HTR-8/SVneo (cell line): ENCODE measurements at places on chromosomes 1 and 21.

DNA sequence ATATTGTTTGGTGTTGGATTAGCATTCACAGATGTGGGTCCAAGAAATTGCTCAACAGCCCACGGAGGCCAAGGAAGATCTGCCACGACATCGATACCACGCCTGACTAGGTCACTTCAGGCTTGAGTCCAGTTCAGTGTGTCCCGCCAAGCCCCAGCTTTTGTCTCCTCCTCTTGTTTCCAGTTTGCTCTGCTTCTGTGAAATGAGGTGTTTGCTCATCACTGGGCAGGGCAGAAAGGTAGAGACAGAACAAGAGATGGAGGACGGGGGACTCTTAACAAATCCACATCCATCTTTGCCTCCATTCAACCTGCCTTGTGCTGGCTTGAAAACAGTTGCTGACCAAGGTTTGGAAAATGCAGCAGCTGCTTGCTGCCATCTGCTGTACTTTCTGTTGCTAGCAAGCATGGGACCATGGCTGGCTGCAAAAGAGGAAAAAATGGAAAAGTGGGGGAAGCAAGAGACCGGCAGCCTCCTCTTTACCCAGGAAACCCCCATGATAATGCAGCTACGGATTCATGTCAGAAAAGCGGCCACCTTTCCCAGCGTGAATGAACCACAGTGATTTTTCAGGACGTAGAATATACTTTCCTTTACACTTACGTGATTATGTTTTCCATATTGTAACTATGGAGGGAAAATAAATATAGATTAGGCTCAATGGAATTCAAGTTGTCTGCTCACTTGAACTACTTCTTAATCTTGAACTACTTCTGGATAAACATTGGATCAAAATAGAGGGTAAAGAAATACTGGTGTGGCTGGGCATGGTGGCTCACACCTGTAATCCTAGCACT is 80.2 kb upstream of the GREM2 start:
- peak; percentile 80 for DNase-seq

GRCh38 chr1:50979937-50980336 is 9.9 kb downstream of the CDKN2C start:
- DNase-seq, result no peak

DNA sequence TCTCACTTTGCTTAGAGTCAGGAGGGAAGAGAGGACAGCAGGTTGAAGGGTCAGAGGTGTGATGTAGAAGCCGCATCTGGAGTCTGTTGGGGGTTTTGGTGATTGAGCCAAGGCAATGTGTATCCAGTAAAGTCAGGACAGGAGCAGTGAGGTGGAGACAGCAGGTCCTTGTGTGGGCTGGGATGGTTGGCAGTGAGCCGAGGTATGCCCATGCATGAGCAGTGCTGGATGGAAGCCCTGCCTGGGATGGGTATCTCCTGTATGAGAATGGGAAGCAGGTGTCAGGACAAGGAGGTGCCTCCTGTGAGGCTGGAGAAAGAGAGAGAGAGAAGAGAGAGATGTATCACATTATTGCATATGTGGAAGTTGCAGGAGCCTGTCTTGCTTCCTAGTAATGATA is 90.0 kb downstream of the OBSCN start:
- no peak for DNase-seq

GRCh38 chr1:214289574-214290272 is 8.8 kb downstream of the SMYD2 start:
- no peak for DNase-seq

- no peak for DNase-seq
Observed at GRCh38 chr1:182795563-182796228, 6.1 kb downstream of the NPL start.

DNA sequence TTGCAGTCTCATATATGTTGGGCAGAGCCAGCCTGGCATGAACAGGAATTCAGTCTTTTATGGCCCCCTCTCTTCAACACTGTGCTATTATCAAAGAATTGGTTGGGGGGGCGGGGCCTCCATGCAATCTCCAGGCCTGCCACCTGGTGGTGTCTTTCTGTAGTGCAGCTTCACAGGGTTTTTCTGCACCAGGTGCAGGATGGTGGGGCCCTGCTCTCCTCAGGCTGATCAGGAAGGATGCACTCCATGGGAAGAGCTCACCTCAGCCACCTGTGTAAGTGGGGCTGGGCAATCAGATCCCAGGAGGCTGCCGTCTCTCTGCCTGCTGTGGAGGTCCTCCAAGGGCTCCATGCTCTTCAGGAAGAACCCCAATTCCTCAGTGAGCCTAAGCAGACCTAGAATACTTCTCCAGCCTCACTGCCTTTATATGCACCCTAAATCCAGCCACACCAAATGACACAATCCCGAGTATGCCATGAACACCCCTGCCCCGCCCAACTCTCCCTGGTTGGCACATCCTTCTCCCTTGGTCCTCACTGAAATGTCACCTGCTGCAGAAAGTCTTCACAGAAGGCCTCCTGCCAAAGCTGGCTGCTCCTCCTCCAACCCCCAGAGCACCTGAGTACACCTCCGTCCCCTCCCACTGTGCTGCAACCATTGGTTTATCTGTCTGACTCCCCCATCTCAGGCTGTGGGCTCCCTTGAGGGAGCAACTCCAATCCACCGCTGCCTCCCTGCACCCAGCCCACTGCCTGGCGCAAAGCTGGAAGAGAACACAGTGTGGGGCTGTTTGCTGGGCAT is 16.5 kb downstream of the STK40 start:
- no peak for DNase-seq

- DNase-seq, result no peak
Observed at GRCh38 chr1:164660775-164661174, 101.8 kb downstream of the PBX1 start.

- DNase-seq, result no peak
Observed at GRCh38 chr1:73106931-73107330, 824.6 kb upstream of the NEGR1 start.

- DNase-seq, result no peak
Observed at GRCh38 chr1:2124446-2125198, 70.0 kb downstream of the FAAP20 start.

DNA sequence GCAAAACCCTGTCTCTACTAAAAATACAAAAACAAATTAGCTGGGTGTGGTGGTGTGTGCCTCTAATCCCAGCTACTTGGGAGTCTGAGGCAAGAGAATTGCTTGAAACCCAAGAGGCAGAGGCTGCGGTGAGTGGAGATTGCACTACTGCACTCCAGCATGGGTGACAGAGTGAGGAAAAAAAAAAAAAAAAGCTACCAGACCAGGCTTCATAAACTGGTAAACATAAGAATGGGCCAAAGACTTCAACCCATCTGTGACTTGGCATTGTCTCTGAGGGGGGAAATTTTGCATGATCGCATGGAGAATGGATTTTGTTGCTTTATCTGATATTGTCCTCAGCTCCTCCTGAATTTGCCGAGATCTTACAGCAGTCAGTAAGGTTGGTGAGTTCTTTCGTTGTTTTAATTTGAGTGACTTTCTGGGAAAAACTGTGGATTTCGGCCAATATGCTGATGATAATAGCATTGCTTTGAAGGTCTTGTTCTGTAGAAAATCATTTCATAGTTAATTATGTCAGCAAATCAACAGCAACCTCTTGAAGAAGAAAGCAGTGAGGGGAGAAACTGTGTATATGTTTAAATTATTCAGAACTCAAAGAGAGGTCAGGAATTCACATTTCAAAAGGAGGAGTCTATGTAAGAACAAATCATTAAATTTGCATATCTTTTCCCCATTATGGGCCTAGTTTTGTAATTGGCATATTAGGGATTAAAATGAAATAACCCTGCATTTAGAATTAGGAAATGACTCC is 13.1 kb downstream of the FGGY start:
- DNase-seq, result no peak

- no peak for DNase-seq
Observed at GRCh38 chr1:229572286-229572685, 13.8 kb upstream of the ABCB10 start.

DNA sequence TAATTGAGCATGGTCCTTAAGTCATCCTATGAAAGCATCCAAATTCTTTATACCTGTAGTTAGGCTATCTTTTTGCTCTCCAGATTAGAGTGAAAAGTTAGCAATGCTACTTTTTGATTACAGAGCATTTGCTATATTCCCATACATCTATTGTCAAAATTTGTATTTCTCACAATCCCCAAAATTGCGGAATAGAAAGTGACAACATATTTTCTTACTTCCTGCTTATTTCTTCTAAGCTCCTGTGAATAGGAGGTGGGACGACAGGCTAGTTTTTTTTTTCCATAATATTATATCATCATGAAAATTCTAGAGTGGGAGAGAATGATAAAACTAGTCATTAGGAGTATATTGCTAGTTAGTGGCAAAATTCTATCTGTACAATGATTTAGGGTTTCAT is 264.0 kb upstream of the DPYD start:
- no peak for DNase-seq

DNA sequence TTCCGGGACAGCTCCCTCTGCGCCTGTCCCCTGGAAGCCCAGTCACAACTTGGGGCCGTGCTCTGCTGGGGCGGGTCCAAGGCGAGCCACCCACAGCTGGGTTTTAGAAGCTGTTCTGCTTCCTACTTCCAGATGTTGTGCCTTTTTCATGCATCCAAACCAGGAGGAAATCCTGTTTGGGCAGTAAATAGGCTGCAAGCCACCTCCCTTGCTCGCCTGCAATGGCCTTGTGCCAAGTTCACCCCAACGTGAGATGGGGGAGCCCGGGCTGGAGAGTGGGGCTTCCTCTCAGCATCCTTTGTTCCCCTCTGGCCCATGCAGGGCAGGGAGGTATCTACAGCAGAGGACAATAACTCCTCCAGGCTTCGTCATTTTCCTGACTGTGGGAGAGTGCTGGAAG is 73.2 kb downstream of the DMRTB1 start:
- DNase-seq, result no peak

- DNase-seq, result no peak
Observed at GRCh38 chr1:72283022-72283306, 625 bp upstream of the NEGR1 start.

- no peak for DNase-seq
Observed at GRCh38 chr1:178367151-178367550, 129.6 kb downstream of the CLEC20A start.

- DNase-seq, result no peak
Observed at GRCh38 chr1:111706921-111707320, 32.3 kb downstream of the INKA2 start.

DNA sequence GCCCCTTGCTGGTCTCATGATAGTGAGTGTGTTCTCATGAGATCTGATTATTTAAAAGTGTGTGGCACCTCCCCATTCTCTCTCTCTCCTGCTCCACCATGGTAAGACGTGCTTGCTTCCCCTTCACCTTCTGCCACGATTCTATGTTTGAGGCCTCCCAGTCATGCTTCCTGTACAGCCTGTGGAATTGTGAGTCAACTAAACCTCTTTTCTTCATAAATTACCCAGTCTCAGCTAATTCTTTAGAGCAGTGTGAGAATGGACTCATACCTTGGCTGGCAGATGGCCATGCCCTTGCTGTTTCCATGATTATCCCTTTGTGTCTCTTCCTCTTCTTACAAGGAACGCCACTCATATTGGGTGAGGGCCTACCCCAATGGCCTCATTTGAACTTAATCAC is 40.3 kb downstream of the PSMG1 start:
- DNase-seq, result no peak
